SHP77 (cell line): ENCODE measurements at places on chromosomes 3 and 15.
A peak's percentile ranks its signal among the peaks of the same experiment; 100 is the strongest.

- DNase-seq: no peak
Observed at GRCh38 chr3:147008886-147009285, 397.5 kb downstream of the ZIC4 start.

DNA sequence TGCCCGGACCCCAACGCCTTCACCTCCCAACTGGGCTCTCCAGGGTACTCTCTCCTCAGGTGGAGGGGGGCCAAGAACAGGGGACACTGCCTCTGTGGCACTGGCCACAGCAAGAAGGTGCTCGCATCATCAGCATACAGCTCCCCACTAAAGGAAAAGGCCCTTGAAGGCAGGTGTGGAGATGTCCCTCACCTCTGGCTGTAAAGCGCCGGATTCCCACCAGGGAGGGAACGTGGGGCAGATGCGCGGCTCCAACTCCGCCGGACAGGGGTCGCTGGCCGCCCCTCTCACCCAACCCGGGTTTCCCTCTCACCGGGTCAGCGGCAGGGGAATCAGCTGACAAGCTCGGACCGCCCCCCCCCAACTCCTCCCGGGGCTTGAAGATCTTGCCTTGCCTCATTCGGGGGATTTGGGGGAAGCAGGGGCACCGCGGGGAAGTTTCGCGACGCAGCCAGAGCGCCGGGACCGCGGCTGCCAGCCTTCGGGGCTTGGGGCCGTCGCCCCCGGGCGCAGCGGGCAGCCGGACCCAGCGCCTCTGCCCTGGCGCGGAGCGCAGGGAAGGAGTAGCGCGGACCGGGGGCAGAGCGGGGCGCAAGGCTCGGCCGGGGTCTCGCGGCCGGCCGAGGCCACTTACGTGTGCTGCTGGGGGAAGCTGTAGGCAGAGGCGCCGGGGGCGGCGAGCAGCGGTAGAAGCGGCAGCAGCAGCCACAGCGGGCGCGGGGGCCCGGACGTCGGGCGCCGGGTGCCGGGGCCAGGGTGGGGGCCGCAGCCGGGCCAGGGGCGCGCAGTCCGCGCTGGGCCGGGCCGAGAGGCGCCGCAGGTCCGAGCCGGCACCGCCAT is 630 bp downstream of the CACNA2D2 start:
- DNase-seq: no peak

DNA sequence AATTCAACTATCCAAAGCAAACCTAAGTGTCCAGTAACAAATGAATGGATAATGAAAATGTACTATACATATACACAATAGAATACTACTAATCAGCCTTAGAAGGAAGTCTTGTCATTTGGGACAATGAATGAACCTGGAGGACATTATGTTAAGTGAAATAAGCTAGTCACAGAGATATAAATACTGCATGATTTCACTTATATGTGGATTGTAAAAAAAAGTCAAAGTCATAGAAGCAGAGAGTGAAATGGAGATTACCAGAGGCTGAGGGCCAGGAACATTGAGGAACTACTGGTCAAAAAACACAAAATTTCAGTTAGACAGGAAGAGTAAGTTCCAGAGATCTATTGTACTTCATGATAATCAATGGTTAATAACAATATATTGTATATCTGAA is 33.6 kb downstream of the MYO5A start:
- no peak for DNase-seq

DNA sequence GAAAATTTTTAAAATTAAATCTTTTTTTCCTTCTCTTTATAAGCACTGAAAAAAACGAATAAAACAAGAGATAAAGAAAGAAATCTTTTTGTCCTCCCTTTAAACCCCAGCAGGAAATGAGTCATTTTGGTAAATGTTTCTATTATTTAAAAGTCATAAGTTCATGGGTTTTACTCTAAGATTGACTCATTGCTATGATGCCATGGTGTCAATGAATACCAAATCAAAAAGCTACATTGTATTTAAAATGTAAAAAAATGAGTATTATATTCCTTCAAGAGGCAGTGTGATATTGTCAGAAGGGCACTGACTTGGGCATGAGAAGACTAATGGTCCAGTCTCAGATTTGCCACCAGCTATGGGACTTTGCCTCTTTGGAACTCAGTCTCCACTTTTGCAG is 303.4 kb upstream of the DNAJC19 start:
- DNase-seq: no peak

GRCh38 chr3:122940628-122941086 is 86.9 kb downstream of the SEMA5B start:
- no peak for DNase-seq

DNA sequence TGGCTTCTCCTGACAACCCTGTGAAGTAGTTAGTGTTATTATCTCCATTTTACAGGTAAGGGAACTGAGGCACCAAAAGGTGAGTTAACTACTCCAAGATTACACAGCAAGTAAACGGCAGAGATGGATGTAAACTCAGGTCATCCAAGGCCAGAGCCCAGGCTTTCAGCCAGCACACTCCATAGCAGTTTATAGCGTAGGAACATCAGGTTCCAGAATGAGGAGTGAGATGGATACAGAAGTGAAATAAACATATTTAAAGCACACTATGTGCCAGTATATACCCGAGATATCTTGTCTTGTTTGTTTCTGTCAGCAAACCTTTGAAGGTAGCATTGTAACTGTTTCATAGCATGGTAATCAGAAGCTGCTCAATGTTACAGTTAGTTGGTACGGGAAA is 279.0 kb downstream of the OXSM start:
- DNase-seq: no peak

DNA sequence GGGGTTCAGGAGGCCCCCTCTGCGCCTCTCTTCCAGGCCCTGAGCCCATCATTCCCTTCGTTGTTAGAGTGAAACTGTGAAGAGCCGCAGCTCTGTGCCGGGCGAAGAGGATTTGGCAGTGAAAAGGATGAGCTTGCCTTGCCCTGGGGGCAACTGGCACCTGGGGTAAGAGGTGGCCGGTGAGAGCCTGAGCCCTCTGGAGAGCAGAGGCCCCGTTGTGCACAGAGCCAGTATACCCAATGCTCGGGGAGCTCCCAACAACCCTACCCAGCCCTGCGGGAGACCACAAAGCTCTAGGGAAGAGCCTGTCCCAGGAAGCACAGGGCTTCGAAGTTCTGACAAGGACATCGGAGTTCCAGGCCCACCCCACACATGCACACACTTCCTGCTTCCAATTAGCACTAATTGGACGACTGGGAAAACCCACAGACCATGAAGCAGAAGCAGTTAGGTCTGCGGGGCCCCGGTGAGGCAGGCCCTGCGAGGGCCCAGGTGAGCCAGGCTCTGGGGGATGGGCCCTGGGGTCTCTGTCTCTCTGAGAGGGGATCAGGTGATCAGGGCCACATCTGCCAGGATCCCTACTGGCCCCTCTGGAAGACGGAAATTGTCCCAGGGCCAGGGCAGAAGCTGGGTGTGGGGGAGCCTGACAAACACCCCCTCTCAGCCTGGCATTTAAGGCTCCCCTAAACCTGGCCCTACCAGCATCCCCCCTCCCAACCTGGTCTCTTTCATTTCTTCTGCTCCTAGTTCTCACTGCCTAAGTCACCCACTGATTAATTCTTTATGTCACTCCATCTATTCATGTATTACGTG is 27.9 kb upstream of the SFMBT1 start:
- DNase-seq: no peak

GRCh38 chr3:101253396-101253795 is 67.0 kb downstream of the IMPG2 start:
- DNase-seq: peak; percentile 64

DNA sequence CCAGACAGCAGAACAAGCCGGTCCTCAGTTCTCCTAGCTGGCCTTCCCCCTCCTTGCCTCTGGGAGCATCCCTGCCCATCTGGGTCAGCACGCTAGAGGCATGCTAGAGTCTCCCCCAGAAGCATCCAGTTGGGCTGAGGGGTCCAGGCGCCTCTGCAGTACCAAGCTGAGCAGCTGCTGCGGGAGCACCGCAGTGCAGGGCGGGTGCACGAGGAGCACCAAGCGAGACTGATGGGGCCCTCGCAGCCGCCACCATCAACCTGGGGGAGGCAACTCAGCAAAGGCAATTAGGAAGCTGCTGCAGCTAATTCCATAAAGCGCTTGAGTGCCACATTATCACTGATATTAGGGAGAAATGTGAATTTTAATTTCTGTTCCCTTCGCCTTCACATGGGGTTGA is 12.4 kb downstream of the CACNA2D3 start:
- DNase-seq: no peak

DNA sequence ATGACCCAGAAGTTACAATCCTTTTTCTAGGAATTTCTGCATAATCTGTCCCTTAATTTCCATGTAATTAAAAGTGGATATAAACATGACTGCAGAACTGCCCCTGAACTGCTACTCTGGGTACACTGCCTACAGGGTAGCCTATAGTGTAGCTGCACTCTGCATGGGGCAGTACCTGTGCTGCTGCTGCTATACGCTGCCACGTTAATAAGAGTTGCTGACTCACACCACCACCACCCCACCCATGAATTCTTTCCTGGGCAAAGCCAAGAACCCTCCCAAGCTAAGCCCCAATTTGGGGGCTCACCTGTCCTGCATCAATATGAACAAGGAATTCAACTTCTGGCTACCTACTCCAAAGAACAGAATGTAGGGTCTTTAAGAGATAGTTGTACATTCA is 13.9 kb downstream of the HDGFL3 start:
- DNase-seq: no peak

GRCh38 chr3:52971895-52972294 is 74.0 kb downstream of the SFMBT1 start:
- no peak for DNase-seq

DNA sequence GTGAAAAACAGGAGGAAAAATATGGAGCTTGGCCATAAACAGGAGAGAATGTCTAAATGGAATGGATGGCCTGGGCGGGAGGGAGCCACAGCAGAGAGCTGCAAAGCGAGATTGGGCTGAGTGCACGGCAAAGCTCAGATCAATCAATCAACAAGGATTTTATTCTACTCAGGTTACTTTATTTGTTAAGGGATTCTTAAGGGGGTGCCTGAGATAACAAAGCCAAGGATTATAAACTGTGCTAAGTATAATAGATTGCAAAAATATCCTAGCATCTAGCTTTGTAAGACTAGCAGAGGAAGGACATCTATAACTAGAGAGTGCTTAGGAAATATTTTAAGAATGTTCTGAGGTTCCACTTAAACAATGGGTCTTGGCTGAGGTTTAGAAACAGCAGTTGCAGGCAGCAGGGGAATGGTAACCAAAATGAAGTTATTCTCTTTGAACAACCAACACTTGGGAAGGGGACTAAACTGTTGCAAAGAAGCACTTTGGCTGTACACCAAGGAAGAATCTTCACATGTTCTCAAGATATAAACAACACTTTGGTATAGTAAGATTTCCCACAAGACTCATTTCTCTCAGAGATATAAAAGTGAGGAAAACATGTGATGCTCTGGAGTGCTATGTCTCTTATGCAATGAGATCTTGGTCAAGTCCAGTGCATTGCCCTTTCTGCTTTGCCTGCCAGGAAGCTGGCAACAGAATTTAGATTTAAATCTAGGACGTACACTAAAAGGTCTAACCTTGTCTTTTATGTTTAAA is 35.5 kb downstream of the TMEM212 start:
- DNase-seq: no peak

GRCh38 chr3:71425491-71426071 is 157.9 kb downstream of the FOXP1 start:
- no peak for DNase-seq

GRCh38 chr3:116005404-116005803 is 382.1 kb downstream of the GAP43 start:
- DNase-seq: no peak

GRCh38 chr15:35852818-35853624 is 307.1 kb upstream of the DPH6 start:
- no peak for DNase-seq

GRCh38 chr15:67063689-67064606 is 1.5 kb upstream of the SMAD3 start:
- DNase-seq: peak; percentile 36

DNA sequence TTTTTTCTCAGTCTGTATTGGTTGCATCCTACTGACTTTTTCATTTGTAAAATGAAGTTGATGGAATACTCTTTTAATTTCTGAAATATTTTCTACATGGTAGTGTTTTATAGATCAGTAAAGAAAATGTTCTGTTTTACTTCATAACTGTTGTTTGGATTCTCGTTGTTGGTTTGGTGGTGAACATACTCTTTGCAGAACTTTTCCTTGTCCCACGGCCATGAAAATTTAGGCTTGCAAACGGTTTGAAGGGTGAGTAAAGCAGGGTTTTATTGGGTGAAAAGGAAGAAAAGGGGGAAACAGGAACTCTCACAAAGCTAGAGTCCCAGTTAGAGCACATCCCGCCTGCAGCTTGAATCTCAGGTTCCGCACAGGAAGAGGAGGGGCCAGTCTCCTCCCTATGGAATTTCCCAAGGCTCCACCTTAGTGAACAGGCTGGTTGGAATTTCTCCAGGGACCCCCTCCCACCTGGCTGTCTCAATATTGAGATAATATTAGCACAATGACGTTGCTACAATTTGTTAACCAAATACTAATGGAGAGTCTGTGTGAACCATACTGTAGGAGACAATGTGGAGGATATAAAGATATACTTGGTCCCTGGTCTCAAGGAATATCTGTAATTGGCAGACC is 5.6 kb downstream of the PDCD6IP start:
- no peak for DNase-seq

GRCh38 chr15:80010131-80010673 is 39.2 kb upstream of the BCL2A1 start:
- no peak for DNase-seq

DNA sequence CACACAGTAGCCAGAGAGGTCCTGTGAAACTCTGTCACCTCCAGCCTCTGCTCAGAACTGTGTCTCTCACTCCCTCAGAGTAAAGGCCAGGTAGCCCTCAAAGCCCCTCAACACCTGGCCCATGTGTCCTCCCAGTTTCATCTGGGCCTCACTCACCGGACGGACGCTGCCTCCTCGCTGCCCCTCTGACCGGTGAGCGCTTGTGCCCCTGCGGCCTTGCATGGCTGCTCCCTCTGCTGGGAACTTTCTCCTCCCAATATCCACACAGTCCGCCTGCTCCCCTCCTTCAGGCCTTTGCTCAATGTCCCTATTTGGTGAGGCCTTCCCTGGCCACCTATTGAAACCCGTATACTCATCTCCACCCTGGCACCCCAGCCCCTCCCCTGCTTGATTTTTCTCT is 36.8 kb upstream of the TRH start:
- no peak for DNase-seq

GRCh38 chr3:130671545-130672312 is 74.9 kb downstream of the PIK3R4 start:
- no peak for DNase-seq
